ENCODE measurements at places on chromosomes 16 and 17. TPM values are rescaled to one million over a fixed set of nuclear protein-coding genes. Genes with fewer than 3 reads are reported as not detected.

DNA sequence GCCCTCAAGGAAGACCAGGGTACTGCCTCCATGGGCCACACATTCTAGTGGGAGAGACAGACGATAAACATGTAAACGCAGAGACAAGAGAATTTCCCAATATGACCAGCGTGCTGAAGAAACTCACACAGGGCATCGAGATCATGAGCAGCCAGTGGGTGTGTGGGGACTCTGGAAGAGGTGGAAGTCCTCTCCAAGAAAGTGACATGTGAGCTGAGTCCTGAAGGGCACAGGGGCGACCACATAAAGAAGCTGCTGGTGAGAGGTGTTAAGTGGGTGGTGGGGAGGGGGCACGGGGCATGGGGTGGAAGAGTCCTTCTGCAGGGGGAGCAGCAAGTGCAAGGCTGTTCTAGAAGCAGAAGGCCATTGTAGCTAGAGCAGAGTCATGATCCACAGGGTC, 21.0 kb upstream of the RAP1GAP2 start:
- no peak overlapping the region for H3K27ac ChIP-seq
- H3K4me1 ChIP-seq: no peaks in the 10 kb centered on the region

DNA sequence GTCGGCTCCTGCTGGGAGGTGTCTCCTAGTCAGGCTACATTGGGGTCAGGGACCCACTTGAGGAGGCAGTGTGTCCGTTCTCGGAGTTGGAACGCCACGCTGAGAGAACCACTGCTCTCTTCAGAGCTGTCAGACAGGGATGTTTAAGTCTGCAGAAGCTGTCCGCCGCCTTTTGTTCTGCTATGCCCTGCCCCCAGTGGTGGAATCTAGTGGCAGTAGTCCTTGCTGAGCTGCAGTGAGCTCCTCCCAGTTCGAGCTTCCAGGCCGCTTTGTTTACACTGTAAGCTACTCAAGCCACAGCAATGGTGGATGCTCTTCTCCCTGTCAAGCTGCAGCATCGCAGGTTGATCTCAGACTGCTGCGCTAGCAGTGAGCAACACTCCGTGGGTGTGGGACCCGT, 36.0 kb downstream of the ITFG1 start:
- no peaks in the 10 kb centered on the region for H3K27me3 ChIP-seq
- no peak overlapping the region for H3K4me3 ChIP-seq
- no peaks in the 10 kb centered on the region for H3K4me1 ChIP-seq
- H3K27ac ChIP-seq: no peak overlapping the region
- H3K36me3 ChIP-seq: no peaks in the 10 kb centered on the region
- no peak for DNase-seq

DNA sequence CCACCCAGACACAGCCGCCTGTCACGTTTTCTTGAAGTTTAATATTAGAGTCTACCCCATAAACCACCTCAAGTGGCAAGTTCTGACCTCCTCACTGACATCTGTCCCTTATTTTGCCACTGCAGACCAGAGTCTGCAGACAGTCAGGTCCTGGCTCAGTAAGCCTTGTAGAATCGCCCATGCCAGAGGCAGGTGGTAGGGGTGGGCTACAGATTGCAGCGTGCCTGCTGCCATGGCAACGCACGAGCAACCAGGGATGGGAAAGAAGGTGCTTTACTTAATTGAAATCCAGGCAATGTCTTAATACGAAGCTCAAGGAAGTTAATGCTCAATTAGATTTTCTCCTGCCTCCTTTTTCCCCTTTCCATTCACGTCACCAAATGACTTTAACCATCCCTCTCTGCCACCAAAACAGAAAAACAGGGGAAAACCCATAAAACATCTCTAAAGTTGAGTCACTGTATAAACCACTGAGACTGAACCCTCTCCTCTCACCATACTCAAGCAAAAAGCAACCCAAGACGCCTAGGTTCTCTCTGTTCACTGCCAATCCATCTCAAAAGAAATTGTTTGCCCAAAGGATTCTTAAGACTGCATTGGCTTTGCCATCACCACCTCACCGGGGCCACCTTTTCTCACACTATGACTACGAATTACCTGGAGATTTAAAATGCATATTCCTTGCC, 228.8 kb downstream of the SLC39A11 start:
- H3K4me1 ChIP-seq: no peaks in the 10 kb centered on the region
- H3K27me3 ChIP-seq: no peaks in the 10 kb centered on the region
- H3K4me3 ChIP-seq: no peak overlapping the region
- no peak for DNase-seq
- H3K27ac ChIP-seq: no peak overlapping the region

GRCh38 chr17:66675273-66675990, 159.5 kb upstream of the CACNG5 start:
- DNase-seq: no peak
- H3K4me3 ChIP-seq: no peak overlapping the region
- no peaks in the 10 kb centered on the region for H3K27me3 ChIP-seq
- H3K4me1 ChIP-seq: no peaks in the 10 kb centered on the region
- no peak overlapping the region for H3K27ac ChIP-seq

Gene RPRML
- 0.19 TPM for total RNA-seq
